Esophagus squamous epithelium (tissue), 5 donors: ENCODE measurements at places on chromosomes 1 and 21.

GRCh38 chr1:2506007-2506860, 20.2 kb downstream of the PANK4 start:
- no peak for DNase-seq

GRCh38 chr1:184330875-184331274, 56.0 kb upstream of the C1orf21 start:
- no peak for DNase-seq

DNA sequence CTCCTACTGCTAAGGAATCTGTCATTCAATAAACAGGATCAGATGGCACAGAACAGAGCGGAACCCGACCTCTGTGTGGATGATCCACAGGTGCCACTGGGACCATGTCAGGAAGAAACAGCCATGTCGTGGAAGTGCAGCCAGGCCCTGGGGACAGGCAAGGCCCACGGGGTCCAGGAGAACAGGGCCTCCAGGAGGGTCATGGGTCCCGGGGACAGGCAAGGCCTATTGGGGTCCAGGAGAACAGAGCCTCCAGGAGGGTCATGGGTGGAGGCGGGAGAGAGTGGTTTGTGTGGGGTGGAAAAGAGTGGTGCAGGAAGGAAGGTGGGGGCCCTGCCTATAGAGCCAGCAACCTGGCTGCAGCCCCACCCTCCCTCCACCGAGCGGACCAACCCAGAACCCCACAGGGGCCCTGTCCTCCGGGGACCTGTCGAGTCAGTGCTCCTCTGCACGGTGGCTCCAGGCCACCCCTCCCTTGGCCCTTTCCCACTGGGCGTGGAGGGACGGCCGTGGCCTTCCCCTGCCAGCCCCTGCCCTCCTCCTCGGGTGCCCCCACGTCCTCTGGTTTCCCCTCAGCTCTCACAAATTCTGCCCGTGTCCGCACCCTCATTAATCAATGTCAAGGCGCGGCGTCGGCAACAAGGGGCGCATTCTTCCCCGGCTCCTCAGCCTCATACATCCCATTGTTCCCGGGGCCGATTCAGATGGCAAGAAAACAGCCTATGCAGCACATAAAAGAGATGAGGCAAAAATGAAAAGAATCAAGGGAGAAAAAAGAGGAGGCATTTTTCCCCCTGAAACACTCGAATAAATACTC, 146.4 kb downstream of the PRDM16 start:
- no peak for DNase-seq

- no peak for DNase-seq
Observed at GRCh38 chr21:44421901-44422840, 33.1 kb upstream of the LRRC3 start.

GRCh38 chr1:235624721-235625333, 24.8 kb downstream of the GNG4 start:
- DNase-seq = no peak

DNA sequence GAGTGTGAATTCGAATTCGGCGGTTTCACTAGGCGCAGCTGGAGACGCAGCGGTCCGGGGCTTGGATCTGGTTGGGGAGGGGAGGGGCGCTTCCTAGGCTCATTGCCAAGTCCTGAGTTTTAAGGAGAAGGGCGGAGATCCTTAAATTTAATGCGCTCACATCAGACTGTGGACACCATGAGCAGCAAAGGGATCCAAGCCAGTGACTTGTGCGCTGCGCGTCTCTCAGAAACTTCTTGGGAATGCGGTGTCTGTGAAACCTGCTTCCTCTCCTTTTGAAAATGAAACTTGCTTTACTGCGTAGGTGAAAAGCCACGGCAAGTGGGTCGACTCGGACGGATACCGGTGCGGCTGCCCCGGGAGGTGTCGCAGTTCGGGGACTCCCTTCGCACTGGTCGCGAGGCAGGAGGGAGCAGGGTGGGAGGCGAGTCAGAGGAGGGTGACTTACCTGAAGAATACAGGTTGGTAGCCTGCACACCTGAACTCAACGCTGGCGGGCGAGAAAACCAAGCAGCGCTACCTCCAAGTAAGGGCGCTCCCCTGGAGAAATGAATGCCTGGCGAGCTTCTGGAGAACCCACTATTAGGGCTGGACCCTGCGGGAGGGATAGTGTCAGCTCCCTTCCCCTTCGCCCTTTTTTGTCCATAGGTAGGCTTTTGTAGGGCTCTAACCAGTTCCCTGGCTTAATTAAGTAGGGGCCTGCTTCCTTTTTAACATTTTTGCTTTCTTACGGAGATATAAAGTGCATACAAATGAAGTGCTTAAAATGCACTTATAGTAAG, 992 bp downstream of the TENT5C start:
- DNase-seq = no peak

DNA sequence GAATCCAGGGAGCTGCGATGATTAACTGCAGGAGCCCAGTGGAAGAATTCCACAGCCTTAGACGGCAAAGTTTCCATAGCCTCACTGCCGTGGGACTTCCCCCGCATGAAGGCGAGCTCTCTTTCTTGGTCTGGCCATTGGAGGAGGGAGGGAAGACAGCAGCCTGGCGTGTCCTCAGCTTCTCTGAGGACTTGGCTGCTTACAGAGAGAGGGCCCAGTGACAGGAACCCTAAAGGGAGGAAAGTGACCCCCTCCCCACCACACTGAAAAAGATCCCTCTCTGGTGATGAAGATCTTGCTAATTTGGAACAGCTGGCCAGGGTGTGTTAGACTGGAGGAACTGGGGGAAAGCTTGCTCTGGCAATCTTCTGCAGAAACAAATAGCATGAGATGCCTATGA, 41.0 kb downstream of the ATP2B4 start:
- no peak for DNase-seq

DNA sequence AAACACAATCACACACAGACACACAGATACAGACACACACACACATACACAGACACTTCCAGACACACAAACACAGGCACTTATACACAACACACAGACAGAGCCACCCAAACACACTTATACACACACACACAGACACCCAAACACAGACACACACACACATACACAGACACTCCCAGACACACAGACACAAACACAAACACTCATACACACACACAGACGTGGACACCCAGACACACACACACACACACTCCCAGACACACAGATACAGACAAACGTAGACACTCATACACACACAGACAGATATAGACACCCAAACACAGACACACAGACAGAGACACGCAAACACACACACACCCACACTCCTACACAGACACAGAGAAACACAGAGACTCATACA, 272.1 kb downstream of the GRIK3 start:
- no peak for DNase-seq

GRCh38 chr1:31792541-31792940, 23.3 kb downstream of the SPOCD1 start:
- no peak for DNase-seq

GRCh38 chr1:213110349-213111300, 59.6 kb downstream of the RPS6KC1 start:
- no peak for DNase-seq

GRCh38 chr1:40594187-40594531, 62.7 kb downstream of the ZNF684 start:
- no peak for DNase-seq

DNA sequence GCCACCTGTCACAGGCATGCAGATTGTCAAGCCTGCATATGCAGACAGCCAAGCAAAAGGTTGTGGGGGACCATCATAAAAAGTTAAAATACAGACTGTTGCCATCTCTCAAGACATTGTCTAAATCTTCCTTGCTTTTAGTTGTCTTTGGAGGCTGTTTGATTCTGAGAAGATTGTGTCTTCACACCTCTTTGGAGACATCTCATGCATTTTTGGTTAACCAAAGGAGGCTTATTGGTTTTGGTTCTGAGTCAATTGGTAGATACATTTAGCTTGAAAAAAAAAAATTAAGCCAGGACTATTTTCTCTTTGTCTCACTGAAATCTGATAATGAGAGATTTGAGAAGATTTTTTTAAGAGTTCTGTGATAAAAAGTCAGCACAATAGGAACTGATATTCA, 217.6 kb downstream of the LYPLAL1 start:
- DNase-seq = no peak

DNA sequence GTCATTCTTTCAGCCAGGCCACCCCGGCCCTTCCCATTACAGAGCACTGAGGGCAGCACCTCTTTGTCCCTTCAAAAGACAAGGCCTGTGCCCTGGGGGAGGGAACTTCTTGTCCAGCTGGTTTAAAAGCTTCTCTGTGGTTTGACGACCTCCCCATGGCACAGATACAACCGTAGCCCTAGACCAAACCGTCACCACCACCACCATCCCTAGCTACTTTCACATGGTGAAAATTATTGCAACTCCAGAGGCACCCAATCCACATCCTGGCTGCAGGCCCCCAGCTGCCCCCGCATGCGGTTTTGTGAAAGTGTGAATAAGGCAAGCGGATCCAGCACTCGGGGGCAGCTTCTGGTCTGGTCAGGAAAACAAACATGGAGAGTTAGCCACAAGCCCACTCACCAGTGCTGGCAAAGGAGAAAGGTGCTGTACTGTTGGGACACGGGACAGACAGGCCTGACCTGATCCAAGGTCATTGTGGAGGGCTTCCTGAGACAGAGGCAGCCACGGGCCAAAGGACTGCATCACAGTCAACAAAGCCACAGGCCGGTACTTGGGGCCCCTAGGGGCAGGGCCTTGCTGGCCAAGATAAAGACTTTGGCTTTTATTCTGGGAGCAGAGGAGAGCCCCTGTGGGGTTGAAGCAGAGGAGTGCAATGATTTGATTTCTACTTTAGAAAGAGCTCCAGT, 31.2 kb downstream of the CDCA8 start:
- DNase-seq = no peak

GRCh38 chr1:155006601-155007101, 4.0 kb downstream of the ZBTB7B start:
- no peak for DNase-seq

GRCh38 chr1:117615474-117615873, 9.6 kb downstream of the TENT5C start:
- no peak for DNase-seq

- no peak for DNase-seq
Observed at GRCh38 chr1:53585129-53585528, 125.9 kb downstream of the DMRTB1 start.

DNA sequence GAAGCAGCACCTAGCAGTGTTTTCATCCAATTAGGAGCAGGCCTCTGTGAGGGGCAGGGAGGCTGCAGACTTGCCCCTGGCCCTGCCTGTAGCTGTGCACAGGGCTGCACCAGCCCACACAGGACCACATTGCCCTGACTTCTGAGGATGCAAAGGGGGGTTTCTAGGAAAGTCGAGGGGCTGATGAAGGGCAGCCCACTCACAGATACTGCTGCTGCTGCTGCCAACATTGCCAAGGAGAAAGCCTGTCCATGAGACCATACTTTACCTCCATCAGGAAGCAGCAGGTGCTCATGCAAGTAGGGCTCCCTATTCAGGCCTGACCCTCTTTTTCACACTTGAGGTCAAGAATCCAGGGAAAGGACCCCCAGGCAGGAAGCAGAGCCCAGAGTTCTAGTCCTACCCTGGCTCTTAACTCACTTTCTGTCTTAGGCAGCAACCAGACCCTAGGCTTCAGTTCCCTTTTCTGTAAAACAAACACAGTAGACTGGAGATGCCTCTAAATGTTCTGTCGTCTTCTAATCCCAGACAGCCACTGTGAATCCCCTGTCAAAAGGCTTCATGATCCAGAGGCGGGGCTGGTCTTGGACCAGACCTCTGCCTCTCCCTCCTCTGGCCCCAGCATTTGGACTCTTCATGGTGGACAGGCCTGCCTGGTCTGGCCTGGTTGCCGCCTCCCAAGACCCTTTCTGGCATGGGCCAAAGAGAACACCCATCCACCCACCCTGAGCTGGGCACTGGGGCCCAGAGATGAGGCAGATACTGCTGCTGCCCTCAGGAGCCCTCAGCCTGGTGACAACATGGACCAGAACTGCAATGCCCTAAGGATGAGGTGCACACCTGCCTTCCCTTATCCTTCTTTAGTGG, 120.2 kb downstream of the GLIS1 start:
- DNase-seq = no peak

DNA sequence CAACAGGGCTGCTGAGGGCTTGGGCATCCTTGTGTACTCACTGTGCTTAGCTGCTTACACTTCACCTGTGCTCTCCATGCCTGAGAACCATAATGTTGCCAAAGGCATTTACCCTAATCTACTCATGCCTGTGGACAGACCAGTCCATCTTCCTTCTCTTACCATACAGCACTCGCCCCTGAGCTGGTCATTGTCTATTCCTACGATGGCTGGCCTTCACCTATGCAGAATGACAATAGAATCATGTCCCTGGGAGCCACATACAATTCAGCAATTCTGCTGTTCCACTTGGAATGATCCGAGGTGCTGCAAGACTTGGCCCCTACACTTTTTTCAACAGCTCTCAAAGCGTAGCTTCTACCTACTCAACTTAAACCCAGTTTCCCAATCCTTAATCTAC, 96.5 kb downstream of the PAPPA2 start:
- no peak for DNase-seq

DNA sequence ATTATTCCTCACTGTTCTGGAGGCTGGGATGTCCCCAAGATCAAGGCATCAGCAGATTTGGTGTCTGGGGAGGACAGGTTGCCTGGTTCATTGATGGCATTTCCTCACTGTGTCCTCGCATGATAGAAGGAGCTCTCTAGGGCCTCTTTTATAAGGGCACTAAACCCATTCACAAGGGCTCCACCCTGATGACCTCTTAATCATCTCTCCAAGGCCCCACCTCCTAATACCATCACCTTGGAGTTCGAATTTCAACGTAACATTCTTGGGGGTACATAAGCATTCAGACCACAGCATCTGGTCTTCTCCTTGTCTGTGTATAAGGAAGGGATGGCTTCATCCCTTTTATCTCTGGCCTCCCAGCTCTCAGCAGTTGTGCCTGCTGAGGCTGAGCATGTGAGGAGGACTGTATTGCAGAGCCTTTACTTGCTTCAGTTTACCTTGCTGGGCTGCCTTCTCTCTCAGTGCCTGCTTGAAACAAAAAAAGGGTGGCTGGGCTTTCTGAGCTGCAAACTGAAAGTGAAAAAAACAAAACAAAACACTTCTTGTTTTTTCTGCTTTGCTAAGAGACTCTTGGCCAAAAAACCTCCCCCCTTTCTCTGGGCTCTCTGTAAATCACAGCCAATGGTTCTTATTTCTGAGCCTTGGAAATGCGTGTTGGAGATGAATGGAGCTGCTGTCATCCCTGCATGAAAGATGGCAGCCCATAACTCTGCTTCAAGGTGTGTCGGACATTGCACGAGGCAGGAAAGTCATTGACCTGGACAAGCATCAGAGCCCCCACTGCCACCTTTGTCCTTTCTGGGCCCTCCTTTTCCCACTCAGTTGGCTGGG, 75.8 kb downstream of the RHOU start:
- no peak for DNase-seq

DNA sequence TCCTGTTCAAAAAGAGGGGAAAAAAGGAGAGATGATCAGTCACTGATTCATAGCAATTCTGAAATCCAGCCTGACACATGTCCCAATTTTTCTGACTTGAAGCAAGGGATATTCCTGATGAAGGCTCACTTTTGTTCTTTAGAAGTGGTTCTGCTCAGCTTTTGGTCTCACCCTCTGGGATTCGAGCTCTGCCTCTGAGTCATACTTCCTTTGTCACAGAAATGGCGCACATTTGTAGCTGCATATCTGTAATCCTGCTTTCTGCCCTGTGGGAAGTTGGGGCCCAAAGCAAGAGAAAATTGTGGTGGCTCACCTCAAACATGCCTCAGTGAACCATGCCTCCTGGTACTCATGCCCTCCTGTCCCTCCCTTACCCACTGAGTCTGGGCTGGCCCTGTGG, 22.3 kb upstream of the FAM78B start:
- no peak for DNase-seq

- DNase-seq = no peak
Observed at GRCh38 chr1:9198538-9199361, 35.8 kb upstream of the H6PD start.

- no peak for DNase-seq
Observed at GRCh38 chr1:39799770-39800470, 11.3 kb upstream of the BMP8B start.

- no peak for DNase-seq
Observed at GRCh38 chr1:44554706-44555105, 119.6 kb downstream of the TMEM53 start.
